ENCODE measurements at places on chromosomes 13 and 19. TPM values are rescaled to one million over a fixed set of nuclear protein-coding genes. Genes with fewer than 3 reads are reported as not detected.
A peak's percentile ranks its signal among the peaks of the same experiment; 100 is the strongest.

DNA sequence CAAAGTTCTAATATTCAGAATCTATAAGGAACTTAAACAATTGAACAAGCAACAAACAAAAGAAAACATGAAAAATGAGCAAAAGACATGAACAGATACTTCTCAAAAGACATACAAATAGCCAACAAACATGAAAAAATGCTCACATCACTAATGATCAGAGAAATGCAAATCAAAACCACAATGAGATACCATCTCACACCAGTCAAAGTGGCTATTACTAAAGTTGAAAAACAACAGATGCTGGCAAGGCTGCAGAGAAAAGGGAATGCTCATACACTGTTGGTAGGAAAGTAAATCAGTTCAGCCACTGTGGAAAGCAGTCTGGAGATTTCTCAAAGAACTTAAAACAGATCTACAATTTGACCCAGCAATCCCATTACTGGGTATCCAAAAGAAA is 74.3 kb downstream of the CRYL1 start:
- no peak overlapping the region for H3K27ac ChIP-seq
- H3K36me3 ChIP-seq = no peaks in the 10 kb centered on the region
- no peak overlapping the region for H3K4me3 ChIP-seq
- no peak for DNase-seq
- H3K27me3 ChIP-seq = no peaks in the 10 kb centered on the region
- no peaks in the 10 kb centered on the region for H3K4me1 ChIP-seq

DNA sequence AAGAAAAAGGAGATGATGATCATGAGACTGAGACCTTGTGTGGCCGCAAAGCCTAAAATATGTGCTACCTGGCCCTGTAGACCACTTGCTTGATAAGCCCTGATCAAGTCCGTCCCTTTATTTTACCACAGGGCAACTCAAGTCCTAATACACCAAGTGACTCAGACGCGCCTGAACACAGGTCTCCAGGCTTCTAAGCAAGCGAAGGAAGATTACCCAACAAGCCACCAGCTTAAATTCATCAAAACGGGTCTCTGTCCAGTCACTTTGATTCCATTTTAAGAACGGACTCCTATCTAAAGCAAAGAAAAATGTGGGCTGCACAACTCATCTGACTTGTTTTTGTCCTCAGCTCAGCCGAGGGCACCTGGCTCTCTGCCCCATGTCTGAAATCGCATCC is 26.8 kb downstream of the SLC7A1 start:
- H3K36me3 ChIP-seq = no peaks in the 10 kb centered on the region
- no peak overlapping the region for H3K4me3 ChIP-seq
- DNase-seq = no peak
- H3K27me3 ChIP-seq = no peaks in the 10 kb centered on the region
- peak overlapping the region; percentile 38 for H3K27ac ChIP-seq

DNA sequence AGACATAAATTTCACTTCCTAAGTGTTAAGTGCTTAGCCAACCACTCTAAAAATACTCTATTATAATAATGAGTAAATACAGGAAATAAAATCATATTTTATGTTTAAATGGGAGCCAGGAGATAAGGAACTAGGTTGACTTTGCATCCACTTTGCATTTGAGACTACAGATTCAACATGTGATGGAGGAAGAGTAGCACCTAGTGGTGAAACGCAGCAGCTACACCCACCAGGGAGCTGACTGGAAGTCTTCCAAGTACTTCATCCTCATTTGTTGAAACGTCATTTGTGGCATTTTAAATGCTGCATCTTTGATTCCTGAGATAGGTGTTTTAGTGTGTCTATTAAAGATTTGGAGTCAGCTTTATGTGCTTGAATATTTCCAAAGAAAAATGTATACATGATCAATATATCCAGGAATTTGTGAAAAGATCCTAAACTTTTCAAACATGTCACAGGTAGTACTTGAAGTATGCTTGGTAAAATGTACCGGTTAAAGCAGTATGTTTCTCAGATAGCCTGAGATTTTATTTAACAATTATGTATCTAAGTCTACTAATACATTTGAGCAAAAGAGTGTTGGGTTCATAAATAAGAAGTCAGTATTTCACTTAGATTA is 17.4 kb upstream of the KCTD12 start:
- DNase-seq = peak; percentile 49
- no peaks in the 10 kb centered on the region for H3K27me3 ChIP-seq
- H3K36me3 ChIP-seq = no peaks in the 10 kb centered on the region
- no peak overlapping the region for H3K27ac ChIP-seq
- no peaks in the 10 kb centered on the region for H3K4me1 ChIP-seq

DNA sequence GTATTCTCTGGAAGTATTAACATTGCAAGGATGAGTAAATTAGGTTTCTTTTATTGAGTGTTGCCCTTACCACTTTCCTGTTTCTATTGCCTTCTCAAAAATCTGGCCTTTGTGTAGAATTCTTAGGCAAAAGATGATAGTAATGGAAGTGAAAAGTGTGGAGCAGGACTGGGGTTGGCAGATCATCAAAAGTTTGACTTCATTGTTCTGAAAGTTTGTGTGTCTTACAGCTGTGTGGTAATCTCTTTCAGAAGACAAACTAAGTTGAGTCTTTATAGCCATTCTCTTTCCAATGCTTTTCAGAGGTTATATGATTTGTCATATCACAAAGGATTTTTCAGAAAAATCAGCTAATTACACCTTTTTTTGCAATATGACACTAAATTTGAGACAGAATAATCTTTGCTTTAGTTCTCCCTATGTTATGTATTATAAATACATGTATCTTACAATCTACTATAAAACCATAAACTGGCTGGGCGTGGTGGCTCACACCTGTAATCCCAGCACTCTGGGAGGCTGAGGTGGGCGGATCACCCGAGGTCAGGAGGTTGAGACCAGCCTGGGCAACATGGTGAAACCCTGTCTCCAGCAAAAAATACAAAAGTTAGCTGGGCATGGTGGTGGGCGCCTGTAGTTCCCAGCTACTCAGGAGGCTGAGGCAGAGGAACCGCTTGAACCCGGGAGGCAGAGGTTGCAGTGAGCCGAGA is 8.7 kb upstream of the KCNRG start:
- no peak overlapping the region for H3K4me3 ChIP-seq
- DNase-seq = no peak
- 0 out of 2 replicates have a peak, but pooled peaks cover 13% of the 10 kb centered on the region for H3K4me1 ChIP-seq

DNA sequence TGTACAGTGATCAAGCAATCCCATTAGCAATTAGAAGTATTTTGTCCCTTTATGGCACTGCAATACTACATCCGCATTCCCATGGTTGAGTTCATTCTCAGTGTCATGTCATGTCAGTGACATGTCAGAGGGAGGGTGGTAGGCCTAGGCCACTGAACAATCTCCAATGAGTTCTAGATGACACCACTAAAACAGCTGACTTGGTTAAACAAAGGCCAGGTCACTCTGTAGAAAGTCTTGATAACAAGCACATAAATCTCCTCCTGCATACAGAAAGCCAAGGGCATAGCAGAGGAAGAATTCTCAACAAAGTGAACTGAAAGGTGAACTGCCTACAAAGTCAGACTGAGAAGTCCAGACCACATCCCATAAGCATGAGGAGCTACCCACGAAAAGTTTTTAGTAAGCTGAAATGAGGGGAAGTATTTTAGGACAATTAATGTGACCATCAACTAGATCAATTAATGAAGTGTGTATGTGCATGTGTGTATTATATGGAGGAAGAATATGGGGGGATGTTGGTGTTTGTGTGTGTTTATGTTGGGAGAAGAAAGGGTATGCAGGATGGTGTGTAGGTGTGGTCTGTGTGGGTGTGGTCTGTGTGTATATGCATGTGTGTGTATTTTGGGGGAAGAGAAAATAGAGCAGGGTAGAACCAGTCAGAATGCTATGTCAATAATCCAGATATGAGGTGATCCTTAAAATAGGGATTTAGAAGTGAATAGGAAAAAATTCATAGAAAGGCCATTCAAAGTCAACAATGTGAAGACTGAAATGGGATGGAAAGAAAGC is 67.7 kb downstream of the TBC1D4 start:
- peaks cover 83% of the 10 kb centered on the region for H3K4me1 ChIP-seq
- peaks cover 7% of the 10 kb centered on the region for H3K36me3 ChIP-seq
- H3K27ac ChIP-seq = no peak overlapping the region
- H3K27me3 ChIP-seq = no peaks in the 10 kb centered on the region
- DNase-seq = no peak

The SLC7A9 gene
- 8.8 TPM for polyA plus RNA-seq

DNA sequence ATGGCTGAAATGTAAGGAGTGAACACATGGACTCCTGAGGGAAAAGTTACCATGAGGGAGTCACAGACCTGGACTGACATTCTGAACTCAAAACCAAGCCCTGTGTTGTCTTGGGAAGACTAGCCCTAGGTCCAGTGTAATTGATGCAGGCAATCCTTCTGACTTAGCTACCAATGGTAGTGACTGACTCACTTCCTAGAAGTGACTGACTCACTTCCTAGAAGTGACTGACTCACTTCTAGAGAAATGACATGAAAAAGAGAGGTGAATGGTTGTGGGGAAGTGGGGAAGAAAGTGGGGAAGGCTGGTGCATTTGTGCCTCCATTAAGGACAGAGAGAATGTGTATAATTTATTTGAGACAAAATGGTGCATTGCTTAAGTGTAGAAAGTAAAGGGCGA is 49.9 kb downstream of the EDNRB start:
- H3K36me3 ChIP-seq = no peaks in the 10 kb centered on the region
- DNase-seq = no peak
- H3K4me1 ChIP-seq = no peaks in the 10 kb centered on the region
- H3K27me3 ChIP-seq = no peaks in the 10 kb centered on the region

DNA sequence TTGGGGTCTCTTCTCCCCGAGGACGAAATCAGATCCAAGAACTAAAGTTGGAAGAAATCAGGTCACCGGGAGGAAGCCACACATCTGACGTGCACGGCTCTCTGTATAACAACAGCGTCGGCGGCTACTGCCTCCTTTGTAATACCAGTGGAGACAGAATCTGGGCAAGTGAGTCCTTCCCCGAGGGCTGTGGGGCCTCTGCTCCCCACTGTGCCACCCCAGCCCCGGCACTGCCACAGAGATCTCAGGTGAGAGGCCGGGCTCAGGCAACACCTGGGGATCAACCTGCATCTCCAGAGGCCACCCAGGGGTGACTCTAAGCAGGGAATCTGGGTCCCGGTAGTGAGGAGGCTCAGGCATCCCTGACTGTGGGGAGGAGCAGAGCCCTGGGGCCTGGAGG is 33.7 kb upstream of the C13orf46 start:
- H3K27me3 ChIP-seq = peaks cover 6% of the 10 kb centered on the region
- no peak for DNase-seq
- H3K36me3 ChIP-seq = no peaks in the 10 kb centered on the region
- no peak overlapping the region for H3K4me3 ChIP-seq

DNA sequence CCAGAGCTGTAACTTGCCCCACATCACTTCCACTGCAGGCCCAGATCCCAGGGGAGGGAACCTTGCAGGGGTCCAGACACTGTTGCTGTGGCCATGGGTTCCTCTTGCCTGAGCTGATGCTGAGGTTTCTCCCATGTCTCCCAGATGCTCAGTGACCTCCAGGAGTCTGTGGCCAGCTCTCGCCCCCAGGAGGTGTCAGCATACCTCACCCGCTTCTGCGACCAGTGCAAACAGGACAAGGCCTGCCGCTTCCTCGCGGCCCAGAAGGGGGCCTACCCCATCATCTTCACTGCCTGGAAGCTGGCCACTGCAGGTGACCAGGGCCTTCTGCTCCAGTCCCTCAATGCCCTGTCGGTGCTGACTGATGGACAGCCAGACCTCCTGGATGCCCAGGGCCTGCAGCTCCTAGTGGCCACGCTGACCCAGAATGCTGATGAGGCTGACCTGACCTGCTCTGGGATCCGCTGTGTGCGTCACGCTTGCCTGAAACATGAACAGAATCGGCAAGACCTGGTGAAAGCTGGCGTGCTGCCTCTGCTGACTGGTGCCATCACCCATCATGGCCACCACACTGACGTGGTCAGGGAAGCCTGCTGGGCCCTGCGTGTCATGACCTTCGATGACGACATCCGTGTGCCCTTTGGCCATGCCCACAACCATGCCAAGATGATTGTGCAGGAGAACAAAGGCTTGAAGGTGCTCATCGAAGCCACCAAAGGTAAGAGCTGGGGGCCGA is 12.1 kb upstream of the SLC25A42 start:
- H3K27me3 ChIP-seq = no peaks in the 10 kb centered on the region
- no peak overlapping the region for H3K27ac ChIP-seq
- no peak for DNase-seq
- no peaks in the 10 kb centered on the region for H3K4me1 ChIP-seq

The GPR183 gene
- polyA plus RNA-seq = not detected

DNA sequence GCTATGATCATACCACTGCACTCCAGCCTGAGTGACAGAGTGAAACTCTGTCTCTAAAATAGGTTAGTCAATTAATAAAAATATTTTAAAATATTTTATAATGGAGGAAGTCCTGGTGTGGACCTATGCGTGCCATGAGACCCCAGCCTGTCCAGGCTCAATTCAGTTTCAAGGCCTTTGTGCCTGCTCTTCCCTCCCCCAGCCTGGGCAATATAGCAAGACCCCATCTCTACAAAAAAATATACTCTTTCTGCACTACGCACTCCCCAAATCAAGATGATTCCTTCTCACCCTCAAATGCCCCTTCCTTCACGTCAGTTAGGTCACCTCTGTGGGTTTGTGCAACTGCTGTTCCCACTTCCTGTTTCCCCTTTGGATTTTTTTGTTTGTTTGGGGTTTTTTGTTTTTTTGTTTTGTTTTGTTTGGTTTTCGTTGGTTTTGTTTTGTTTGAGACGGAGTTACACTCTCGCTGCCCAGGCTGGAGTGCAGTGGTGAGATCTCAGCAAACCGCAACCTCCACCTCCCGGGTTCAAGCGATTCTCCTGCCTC is 1.4 kb upstream of the HSH2D start:
- no peak for DNase-seq
- peaks cover 33% of the 10 kb centered on the region for H3K4me1 ChIP-seq
- no peak overlapping the region for H3K27ac ChIP-seq
- H3K4me3 ChIP-seq = no peak overlapping the region
- H3K36me3 ChIP-seq = no peaks in the 10 kb centered on the region
- no peaks in the 10 kb centered on the region for H3K27me3 ChIP-seq

The APOC1 gene
- 1,480 TPM for polyA plus RNA-seq

- DNase-seq = no peak
- H3K27me3 ChIP-seq = no peaks in the 10 kb centered on the region
- H3K27ac ChIP-seq = no peak overlapping the region
- H3K4me1 ChIP-seq = peaks cover 46% of the 10 kb centered on the region
- H3K36me3 ChIP-seq = no peaks in the 10 kb centered on the region
Measured at GRCh38 chr19:3338541-3339181, 27.7 kb upstream of the NFIC start.

The GJA3 gene
- 0.04 TPM for polyA plus RNA-seq

DNA sequence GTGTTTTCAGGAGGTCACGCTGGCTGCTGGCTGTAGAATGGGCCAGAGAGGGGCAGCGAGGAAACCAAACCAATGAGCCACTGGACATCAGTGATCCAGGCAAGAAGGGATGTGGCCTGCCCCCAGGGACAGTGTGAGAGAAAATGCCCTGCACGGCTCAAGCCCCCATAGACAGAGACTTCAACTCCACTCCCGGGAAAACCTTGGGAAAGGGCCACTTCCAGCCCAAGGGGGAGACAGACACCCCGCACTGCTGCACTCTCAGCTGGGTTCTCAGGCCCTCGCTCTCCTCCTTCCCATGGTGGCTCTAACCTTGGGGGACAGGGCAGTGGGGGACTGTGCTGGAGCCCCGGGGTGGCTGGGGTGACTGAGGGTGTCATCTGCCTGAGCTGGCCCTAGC is 172.0 kb downstream of the KATNAL1 start:
- H3K36me3 ChIP-seq = no peaks in the 10 kb centered on the region
- DNase-seq = no peak
- peaks cover 9% of the 10 kb centered on the region for H3K4me1 ChIP-seq

The IL17D gene
- 1.1 TPM for polyA plus RNA-seq

- no peak overlapping the region for H3K27ac ChIP-seq
- H3K4me3 ChIP-seq = no peak overlapping the region
- peaks cover 4% of the 10 kb centered on the region for H3K27me3 ChIP-seq
- H3K4me1 ChIP-seq = no peaks in the 10 kb centered on the region
- no peaks in the 10 kb centered on the region for H3K36me3 ChIP-seq
- DNase-seq = no peak
Measured at GRCh38 chr19:41945135-41945766, 13.9 kb downstream of the RABAC1 start.
